Left forelimb (tissue), 1 donor: ENCODE measurements at places on chromosomes 16 and 17.

- DNase-seq = no peak
Measured at GRCh38 chr17:27950995-27951394, 57.8 kb upstream of the LYRM9 start.

DNA sequence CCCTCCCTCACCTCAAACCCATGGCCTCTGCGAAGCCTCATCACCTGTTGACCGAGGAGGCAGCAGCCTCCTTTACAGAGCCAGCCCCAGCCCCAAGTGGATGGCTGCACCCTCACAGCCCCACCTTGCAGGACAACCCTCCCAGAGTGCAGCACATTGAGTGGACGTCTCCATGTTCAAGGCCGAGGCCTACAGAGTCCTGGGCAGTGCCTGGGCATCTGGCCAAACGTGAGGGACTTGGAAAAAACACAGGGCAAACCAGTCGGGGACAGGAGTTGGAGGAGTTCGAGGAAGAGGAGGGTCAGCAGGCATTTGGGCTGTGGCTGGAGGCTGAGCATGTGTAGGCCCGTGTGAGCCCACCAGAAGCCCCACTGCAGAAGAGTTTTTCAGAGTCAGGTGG lies 39.6 kb downstream of the ACTG1 start:
- DNase-seq = no peak

- DNase-seq = no peak
Measured at GRCh38 chr17:76038050-76038449, 10.9 kb upstream of the EVPL start.

DNA sequence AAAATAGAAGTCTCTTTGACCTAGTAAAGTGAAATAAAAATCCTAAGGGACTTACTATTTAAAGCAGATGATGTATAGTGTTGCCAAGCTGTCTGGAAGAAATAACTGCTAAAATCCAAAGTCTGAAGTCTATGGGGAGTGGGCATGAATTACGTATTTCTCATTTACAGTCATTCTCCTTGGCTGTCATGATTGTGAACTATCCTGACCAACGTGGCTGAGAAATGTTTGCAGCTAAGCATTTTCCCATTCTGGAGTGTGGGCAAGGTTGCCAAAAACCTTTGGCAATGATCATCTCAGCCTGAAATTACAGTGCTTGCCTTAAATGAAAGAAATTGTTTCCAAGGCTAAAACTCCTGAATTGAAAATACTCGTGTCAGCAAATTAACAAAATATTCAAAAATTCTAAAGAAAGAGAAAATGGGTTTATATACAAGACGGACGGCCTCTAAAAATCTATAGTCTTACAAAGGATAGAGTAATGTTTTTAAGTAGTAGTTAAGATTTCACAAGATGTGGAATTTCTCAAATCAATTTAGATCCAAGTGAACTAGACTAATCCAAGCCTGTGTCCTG lies 77.0 kb downstream of the CACNG1 start:
- no peak for DNase-seq

- DNase-seq = no peak
Measured at GRCh38 chr16:49277766-49278566, 3.7 kb downstream of the CBLN1 start.

- no peak for DNase-seq
Measured at GRCh38 chr17:77332034-77332971, 191.5 kb downstream of the SEC14L1 start.

- no peak for DNase-seq
Measured at GRCh38 chr17:47969930-47970724, 786 bp upstream of the CDK5RAP3 start.

DNA sequence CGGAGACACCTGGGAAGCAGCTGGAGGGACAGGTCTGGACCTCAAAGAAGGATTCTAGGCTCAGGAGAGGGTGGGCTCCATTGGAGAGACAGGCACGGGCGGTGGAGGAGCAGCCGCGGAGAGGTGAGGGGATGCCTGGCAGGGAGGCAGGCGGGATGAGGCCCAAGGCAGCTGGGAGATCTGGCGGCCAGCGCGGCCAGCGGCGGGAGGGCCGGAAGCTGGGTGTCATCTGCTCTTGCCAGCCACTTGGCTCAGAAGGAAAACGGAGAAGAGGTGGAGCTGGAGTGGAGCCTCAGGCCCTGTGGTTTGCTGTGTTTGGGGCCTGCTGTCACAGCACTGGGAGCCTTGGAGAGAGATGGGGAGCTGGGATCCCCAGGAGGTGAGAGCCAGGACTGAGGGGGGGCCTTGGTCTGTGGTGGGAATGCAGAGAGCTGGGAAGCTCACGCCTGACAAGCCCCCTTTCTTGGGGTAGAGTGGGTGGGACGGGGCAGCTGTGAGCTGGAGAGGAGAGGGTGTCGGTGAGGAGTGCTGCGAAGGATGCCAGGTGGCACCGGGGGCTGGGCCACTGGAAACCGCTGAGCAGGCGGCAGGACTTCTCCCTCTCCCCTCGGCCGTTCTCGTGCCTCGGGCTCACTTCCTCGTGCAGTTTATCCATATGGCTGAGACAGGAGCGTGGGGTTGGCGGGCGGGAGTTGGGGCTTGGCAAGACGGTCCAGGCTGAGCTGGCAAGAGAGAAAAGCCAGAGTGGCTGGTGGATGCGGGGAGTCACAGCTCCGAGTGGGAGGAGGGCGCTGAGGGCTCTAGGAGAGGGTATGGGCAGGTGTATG lies 8.0 kb downstream of the TBC1D24 start:
- DNase-seq = no peak

GRCh38 chr17:19264681-19265080 lies 27.5 kb downstream of the EPN2 start:
- DNase-seq = no peak

DNA sequence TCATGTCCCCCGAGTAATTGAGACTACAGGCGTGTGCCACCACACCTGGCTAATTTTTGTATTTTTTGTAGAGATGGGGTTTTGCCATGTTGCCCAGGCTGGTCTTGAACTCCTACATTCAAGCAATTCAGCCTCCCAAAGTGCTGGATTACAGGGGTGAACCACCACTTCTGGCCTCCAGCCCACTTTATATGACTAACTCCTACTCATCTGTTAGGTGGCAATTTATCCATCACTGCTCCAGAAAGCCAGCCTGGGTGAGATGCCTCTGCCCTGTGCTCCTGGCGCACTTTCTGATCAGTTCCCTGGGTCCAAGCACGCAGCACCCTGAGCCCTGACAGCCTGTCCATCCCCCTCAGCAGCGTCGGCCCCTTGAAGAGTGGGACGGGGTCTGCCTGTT lies 29.4 kb downstream of the ADAM11 start:
- no peak for DNase-seq

DNA sequence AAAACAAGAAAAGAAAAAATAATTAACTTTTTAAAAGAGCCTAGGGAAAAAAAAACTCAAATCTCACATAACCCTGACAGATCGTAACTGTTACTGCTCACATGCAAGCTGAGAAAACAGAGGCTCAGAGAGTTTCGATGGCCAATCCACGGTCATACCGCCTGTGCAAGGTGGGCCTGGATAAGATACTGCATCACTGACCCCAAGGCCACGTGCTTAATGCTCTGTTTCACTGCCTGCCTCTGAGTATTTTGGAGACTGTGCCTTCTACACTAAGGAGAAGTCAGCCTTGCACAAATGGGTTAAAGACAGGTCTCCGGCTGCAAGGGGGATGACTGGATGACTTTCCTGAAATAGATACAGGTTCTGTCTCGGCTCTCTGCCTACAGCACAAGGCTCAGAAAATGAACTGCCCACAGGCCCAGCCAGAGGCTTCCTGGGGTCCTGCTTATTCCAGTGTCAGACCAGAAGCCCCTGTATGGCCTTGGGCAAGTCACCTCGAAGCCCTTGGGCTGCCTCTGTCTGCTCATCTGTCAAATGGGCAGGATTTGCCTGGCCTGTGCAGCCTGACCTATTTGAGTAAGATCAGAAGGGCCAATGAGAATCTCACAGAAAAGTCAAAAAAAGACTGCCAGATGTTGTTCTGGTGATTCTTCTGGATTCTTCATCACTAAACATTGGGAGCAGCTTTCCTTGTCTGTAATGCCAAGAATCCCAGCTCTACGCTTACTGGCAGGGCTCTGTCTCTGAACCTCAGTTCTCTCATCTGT lies 25.8 kb downstream of the CNGB1 start:
- DNase-seq = no peak

- no peak for DNase-seq
Measured at GRCh38 chr17:21689604-21690003, 2.7 kb upstream of the KCNJ18 start.

DNA sequence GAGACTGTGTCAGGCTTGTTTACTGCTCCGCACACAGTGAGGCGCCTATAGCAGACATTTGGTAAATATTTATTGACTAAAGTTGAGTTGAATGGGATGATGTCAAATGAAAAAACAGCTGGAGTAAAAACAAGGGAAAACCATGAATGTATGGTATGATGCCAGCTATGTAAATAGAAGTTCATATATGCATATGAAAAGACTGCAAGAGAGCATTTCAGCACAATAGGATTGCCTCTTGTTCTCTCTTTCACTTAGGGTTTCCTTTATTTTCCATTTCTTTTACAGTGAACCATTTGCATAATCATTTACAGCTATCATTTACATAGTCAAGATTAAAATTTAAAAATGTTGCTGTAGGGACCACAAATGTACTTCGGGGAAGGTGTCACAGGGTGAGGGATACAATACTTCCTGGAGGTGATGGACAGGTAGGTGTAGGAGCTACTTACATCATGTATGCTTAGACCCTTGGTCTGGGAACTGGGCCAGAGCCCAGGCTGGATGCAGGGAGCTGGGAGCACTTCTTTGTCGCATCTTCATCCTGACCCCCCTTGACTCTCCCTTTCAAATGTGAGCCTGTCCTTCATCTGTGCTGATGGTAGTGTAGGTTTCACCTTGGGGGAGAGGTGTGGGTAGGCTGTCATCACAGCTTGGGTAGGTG lies 113.3 kb downstream of the UTP18 start:
- DNase-seq = no peak

GRCh38 chr17:2440930-2441329 lies 40.1 kb upstream of the MNT start:
- DNase-seq = no peak

DNA sequence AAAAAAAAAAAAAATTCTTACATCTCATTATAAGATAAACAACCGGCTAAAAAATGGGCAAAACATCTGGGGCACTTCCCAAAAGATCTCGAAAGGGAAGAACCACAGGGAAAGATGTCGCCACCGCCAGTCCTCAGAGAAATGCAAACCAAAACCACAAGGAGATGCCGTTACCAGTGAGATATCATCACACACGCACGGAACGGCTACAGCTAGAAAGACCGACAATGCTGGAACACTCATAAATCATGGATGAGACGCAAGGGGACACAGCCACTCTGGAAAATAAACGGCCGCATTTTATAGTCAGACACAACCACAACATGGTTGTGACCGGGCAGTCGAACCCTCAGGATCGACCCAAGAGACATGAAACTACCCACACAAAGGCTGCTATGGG lies 24.5 kb downstream of the WDR45B start:
- no peak for DNase-seq

- DNase-seq = no peak
Measured at GRCh38 chr16:187330-187729, 7.1 kb downstream of the HBQ1 start.

DNA sequence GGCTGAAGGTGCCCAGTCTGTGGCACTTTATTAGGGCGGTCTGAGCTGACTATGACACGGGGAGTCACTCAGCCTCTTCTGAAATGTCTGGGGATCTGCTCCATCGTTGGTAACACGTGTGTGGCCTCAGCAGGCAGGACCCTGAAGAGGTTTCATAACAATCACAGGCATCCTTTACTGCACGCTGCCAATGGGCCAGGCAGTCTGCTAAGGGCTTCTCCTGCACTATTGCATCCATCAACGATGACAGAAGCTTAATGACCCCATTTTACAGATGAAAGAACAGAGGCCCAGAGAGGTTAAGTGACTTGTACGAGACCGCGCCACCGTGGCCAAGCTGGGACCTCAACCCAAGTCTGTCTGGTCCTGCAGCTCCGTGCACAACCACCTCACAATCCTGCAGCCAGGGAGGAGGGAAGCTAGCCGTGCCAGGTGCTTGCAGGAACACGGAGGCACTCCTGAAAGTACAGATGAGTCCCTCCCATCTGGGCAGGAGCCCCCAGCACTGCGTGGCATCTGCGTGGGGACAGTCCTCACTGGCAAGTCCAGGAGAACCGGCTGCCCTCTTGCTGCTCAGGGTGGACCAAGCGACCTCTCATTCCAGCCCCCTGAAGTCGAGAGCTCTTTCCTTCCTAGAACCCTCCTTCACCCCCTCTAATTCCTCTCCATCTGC lies 40.0 kb downstream of the RPH3AL start:
- DNase-seq = no peak

DNA sequence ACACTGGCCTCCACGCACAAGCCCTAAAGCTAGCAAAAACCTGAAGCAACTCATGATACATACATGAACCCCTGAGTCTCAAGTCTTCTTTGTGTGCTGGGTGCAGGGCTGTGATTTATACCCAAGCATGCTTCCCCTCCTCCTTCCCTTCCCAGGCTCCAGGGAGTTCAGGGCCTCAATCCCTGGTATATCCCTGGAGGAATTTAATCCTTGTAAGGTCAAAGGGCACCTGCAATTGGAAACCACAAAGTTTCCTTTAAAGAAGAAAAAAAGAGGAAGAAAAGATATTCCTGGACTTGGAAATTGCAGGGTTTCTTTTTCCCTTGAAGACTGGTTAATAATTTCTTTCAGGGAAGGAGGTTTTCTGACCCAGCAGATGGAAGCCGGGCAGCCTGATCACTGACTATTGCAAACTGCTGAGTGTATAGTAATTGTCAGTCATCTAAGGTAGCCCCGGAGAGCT lies 182.3 kb downstream of the AATF start:
- no peak for DNase-seq

DNA sequence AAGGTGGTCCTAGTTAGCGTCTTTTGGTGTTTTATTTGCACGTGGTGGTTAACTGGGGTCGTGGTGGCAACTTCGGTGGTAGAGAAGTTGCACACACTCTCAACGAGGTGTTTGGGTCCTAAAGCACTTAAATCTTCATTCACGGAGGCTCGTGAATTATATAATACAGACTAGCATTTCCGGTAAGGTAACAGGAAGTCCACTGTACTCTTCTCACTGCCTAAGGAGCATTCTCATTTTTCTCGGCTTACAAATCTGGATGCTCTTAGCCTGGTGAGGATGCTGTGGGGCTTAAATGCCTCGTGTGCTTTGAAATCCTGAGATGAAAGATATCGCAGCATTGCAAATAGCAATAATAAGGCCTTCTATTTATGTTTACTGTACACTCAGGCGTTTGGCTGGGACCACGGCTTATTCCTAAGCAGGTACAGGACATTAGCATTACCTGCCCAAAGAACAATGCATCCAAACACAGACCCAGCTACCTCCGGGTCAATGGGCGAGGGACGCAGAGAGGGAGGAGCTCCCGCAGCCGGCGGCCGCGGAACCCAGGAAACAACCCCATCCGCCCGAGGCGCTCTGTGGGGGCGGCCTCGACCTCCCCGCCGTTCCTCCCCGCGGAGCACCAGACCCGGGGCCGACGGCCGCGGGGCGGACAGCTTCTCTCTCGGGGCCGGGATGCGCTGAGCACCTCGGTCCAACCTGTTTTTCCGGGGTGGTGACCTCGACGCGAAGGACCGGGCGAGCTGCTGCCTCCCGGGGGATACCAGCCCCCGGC lies 856 bp downstream of the DNAJA2 start:
- no peak for DNase-seq

- no peak for DNase-seq
Measured at GRCh38 chr16:67451704-67452435, 20.9 kb downstream of the HSD11B2 start.
